EH (cell line): ENCODE measurements at places on chromosomes 5 and 9.

GRCh38 chr5:61228229-61228628 is 66.0 kb upstream of the SMIM15 start:
- no peak for DNase-seq

GRCh38 chr5:1771149-1772065 is 28.2 kb downstream of the MRPL36 start:
- DNase-seq: no peak

DNA sequence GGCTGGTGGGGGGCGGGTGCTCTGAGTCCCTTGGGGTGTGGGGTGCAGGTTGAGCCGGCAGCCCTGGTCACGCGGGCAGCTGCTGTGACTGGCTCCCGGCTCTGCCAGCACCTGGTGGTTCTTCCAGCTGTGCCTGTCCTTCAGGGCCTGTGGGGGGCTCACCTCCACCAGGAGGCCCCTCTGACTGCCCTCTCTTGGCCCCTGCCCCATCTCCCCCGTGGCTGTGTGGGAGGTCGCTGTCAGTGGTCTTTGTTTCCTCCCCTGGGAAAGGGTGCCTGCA is 3.3 kb downstream of the RXRA start:
- no peak for DNase-seq

GRCh38 chr9:89747596-89747995 is 142.8 kb downstream of the GADD45G start:
- no peak for DNase-seq

GRCh38 chr5:33476992-33477391 is 36.2 kb downstream of the TARS1 start:
- DNase-seq: no peak

- DNase-seq: no peak
Measured at GRCh38 chr5:71943874-71944273, 163.4 kb upstream of the MAP1B start.

GRCh38 chr9:117763314-117763713 is 59.1 kb downstream of the TLR4 start:
- DNase-seq: peak; percentile 87

- no peak for DNase-seq
Measured at GRCh38 chr9:19988281-19988680, 199.4 kb upstream of the SLC24A2 start.

DNA sequence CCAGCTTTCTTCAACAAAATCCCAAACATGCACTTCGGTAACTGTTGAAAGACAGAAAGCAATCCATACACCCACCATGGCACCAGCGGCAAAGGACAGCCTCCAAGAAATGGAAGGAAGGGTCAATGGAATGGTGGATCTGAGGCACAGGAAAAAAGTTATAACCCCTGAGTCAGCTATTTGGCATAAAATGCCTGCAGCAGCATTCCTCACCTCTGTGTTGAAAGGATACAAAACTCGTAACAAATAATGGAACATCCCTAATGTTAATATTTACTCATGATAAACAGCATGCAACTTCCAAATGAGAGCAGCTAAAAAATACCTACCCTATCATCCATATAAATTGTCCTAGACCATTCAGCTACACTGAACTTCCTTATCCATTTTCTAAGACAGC is 9.4 kb downstream of the FBXW11 start:
- DNase-seq: no peak

DNA sequence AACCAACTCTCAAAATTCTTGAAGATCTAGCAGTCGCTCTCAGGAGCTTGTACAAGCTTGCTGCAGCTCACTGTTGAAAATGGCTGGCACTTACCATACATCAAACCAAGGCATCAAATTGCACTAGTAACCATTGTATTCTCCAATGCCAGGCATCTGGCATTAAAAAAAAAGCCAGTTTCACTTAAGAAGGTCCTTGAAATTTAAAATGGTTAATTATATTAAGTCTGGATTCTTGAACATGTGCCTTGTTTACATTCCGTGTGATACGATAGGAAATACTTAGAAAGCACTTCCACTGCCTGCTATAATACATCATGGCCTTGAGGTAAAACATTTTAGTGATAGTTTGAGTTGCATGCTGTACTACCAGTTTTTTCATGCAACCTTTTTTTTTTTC is 300.7 kb downstream of the KDM4C start:
- peak; percentile 53 for DNase-seq

DNA sequence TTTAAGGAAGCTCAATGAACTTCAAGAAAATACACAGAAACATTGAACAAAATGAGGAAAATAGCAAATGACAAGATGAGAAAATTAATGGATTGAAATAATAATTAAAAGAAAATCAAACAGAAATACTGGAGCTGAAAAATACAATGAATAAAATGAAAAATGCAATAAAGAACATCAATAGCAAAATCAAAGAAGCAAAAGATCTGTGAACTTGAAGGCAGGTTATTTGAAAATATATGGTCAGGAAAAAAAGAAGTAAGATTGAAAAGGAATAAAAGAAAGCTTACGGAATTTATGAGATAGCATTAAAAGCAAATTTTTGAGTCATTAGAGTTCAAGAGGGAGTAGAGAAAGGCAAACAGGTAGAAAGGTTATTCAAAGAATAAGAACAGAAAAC is 42.4 kb downstream of the CERT1 start:
- DNase-seq: no peak

GRCh38 chr5:29218138-29218537 is 1975.3 kb upstream of the CDH6 start:
- DNase-seq: no peak

DNA sequence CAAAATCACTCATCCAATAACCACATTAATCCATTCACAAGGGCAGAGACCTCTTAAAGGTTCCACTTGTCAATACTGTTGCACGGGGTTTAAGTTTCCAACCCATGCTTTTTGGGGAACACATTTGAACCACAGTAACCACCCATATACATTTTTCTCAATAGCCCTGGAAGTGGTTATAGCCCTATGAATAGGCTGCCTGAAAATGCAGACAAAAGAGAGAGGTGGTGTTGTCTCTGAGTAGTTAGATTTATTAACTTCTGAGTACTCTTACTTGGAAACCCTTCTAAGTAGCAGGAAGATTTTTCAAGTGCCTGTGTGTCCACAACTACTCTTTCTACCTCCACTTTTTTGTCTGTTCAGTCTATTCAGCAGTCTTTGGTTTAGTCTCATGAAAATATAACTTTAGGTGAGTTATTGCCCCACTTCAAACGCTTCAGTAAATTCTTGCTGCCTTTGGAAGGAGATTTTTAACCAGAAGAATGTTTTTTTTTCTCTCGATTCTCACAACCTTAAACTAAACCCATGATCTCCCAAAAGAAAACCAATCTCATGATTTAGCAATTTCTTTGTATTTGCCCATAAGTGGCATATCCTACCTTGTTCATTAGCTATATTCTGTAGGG is 42.6 kb downstream of the ARHGEF28 start:
- DNase-seq: no peak

DNA sequence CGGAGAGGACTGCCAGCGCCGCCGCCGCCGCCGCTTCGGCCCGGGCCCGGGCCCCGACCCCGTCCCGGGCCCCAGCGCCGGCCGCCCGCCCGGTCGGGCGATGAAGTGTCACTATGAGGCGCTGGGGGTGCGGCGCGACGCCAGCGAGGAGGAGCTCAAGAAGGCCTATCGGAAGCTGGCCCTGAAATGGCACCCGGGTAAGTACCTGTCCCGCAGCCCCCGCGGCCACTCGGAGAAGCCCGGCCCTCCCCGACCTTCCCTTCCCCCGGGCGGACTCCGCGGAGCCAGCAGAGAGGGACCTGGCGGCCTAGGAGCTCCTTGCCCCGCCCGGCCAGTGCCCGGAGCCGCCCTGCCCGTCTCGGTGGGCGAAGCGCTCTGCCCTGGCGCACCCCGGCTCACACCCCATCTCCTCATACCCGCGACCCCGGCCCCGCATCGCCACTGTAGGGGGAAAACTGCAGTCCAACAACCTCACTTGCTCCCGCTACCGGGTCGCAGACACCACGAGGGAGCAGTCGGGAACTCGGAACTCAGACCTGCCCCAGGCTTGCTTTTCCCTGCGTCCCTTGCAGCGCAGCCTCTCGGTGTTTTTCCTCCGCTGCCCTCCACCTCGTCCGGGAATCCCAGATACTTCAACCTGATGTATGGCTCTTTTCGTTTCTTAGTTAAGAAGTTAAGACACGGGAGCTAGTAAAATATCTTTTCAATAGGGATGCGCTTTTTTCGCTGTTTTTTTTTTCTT is 532 bp downstream of the DNAJC21 start:
- DNase-seq: peak; percentile 84

DNA sequence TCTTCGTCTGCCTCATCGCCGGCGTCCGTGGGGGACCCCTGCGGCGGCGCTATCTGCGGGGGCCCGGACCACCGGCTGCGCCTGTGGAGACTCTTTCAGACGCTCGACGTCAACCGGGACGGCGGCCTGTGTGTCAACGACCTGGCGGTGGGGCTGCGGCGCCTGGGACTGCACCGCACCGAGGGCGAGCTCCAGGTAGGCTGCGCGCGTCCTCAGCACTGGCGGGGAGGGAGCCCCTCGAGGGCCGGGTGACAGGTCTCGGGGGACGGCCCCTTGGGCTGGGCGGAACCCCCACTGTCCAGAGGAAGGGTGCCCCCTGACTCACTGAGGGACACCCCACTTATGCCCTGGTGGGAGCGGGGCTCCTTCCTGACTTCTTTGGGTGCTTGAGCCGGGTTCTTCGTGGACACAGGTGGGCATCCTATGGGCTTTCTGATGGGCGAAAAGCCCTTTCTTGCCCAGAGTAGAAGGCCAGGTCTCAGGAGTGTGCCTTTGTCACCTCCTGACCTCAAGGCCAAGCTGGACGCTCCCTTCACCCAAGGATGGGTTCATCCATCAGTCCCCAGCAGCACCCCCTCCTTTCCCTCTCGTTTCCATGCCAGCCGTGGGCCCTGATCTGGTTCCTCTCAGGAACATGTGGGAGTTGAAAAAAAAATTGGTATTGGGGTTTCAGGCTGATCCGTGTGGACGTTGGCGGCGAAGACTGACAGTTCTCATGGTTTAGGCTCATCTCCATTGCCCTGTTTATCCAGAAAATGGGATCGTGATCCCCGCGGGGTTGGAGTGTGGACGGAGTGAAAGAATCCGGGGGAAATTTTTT is 564 bp downstream of the SLC25A25 start:
- DNase-seq: peak; percentile 25

DNA sequence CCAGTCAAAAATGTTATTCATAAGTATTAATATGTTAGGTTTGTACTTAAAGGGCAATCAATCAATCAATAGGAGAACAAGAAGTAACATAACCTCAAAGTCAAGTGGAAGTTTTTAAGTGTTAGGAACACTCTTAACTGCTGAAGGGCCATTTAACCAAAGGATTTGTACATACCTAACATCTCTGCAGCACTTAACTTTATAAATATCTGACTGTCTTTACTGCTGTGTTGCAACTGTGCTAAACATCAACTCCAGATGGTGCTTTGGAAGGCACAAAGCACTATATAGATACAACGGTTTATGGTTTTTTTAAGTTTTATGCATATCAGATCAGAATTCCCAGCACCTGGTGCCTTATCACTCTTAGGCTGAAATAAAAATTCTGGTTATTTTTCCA is 604.9 kb upstream of the PTGER4 start:
- DNase-seq: no peak

DNA sequence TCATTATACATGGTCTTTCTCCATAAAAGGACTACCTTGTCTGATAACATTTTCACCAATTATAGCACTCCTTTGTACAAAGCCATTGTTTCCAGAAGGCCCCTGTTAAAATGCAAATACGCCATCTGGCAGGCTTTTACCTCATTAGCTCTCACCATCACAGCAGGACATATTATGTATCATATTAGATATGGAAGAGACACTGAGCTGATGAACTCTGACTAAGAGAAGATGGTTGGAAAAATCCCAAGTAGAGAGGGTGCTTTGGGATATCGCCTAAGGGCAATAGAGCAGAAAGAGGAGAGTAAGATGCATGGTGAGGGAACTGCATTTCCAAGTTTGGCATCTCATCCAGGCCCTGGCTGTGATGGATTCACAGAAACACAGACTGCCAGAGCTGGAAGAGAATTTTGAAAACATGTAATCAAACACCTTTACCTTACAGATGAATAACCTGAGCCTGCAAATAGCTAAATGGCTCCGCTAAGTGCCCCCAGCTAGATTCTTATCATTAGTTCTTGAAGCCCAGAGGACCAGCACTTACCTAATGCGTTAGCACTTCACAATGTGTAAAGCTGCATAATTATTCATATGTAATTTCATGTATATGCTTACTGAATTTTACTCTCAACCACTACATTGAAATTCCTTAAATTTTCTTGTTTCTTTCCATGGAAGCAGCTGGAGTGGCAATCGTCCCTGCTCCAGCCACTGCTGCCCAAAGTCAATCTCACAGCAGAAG is 393.6 kb upstream of the IZUMO3 start:
- no peak for DNase-seq

GRCh38 chr9:21758540-21758939 is 43.9 kb upstream of the MTAP start:
- DNase-seq: no peak

- DNase-seq: peak; percentile 26
Measured at GRCh38 chr9:85200726-85201404, 531.3 kb downstream of the NTRK2 start.

GRCh38 chr5:78295035-78295961 is 800 bp upstream of the AP3B1 start:
- DNase-seq: peak; percentile 39
